ENCODE measurements at places on chromosomes 3 and 15. TPM values are rescaled to one million over a fixed set of nuclear protein-coding genes. Genes with fewer than 3 reads are reported as not detected.

DNA sequence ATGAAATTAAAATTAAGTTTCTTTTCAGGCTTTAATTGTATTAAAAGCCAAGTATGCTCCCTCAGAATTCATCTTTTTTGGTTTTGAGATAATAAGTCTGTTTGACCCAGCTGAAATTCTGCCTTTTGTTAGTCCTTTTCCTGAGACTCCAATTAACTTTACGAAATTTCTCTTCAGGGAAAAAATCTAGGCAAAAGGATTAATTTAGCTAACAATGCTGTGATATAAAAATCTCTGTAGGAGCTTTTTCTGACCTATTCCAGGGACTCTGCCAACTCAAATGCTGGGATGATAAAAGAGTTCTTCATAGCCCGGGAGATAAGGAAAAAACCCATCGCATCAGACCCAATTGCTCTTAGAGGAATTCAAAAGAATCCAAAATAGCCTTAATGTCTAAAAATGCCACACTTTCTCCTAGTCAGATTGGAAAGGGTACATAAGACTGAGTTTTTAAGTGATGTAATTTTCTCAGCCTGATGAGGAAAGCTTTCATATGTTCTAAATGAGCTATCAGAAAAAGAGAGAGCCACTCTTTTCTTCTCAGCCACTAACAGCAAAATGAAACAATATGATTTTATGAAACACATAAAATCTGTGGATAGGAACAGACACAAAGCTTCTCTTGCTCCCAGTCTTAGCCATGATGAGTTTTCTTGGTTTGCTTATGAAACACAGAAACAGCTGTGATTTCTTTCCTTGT is 405.1 kb downstream of the ROBO1 start:
- H3K27ac ChIP-seq, result no peak overlapping the region
- peaks cover 12% of the 10 kb centered on the region for H3K27me3 ChIP-seq
- no peaks in the 10 kb centered on the region for H3K4me1 ChIP-seq
- H3K36me3 ChIP-seq, result no peaks in the 10 kb centered on the region
- DNase-seq, result no peak

GRCh38 chr3:44021651-44022594 is 219.8 kb upstream of the TOPAZ1 start:
- H3K4me1 ChIP-seq, result no peaks in the 10 kb centered on the region
- peaks cover 28% of the 10 kb centered on the region for H3K27me3 ChIP-seq
- DNase-seq, result no peak
- no peak overlapping the region for H3K27ac ChIP-seq
- no peaks in the 10 kb centered on the region for H3K36me3 ChIP-seq

- H3K4me1 ChIP-seq, result no peaks in the 10 kb centered on the region
- no peak overlapping the region for H3K4me3 ChIP-seq
- no peaks in the 10 kb centered on the region for H3K36me3 ChIP-seq
- H3K27ac ChIP-seq, result no peak overlapping the region
- no peak for DNase-seq
- H3K27me3 ChIP-seq, result no peaks in the 10 kb centered on the region
Measured at GRCh38 chr3:144229953-144230352, 258.3 kb downstream of the DIPK2A start.

Gene LRRN1
- 0.32 TPM for total RNA-seq

DNA sequence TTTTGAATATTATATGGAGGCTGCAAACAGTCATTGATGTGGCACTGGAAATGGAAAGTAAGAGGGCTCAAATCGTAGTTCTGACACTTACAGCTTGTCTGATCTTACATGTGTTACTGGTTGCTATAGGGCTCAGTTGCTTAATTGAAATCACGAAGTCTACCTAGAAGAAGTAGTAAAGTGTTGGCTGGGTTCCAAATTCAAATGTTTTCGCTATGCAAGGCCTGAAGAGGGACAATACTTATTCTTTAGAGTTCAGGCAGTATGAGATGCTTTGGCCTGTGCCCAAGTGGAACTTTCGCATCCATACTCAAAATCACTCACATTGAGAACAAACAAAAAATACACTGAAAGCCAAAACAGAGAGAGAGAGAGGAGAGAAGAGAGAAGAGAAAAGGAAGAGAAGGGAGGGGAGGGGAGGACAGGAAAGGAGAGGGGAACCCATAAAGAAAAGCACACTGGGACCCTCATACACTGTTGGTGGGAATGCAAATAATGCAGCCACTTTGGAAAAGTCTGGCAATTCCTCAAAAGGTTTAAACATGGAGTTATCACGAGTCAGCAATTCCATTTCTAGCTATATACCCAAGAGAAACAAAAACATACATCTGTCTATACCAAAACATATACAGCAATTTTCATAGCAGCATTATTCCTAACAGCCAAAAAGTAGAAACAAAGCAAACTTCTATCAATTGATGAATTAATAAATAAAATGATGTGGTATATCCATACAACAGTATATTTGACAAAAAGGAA is 2.9 kb upstream of the FXR1 start:
- H3K27ac ChIP-seq, result no peak overlapping the region
- no peak overlapping the region for H3K4me3 ChIP-seq
- peaks cover 4% of the 10 kb centered on the region for H3K4me1 ChIP-seq
- DNase-seq, result no peak
- H3K36me3 ChIP-seq, result no peaks in the 10 kb centered on the region

Gene TRPM1
- total RNA-seq, result not detected

GRCh38 chr3:176971613-176972174 is 225.6 kb downstream of the TBL1XR1 start:
- no peak overlapping the region for H3K4me3 ChIP-seq
- H3K27ac ChIP-seq, result no peak overlapping the region
- H3K36me3 ChIP-seq, result no peaks in the 10 kb centered on the region
- no peak for DNase-seq

DNA sequence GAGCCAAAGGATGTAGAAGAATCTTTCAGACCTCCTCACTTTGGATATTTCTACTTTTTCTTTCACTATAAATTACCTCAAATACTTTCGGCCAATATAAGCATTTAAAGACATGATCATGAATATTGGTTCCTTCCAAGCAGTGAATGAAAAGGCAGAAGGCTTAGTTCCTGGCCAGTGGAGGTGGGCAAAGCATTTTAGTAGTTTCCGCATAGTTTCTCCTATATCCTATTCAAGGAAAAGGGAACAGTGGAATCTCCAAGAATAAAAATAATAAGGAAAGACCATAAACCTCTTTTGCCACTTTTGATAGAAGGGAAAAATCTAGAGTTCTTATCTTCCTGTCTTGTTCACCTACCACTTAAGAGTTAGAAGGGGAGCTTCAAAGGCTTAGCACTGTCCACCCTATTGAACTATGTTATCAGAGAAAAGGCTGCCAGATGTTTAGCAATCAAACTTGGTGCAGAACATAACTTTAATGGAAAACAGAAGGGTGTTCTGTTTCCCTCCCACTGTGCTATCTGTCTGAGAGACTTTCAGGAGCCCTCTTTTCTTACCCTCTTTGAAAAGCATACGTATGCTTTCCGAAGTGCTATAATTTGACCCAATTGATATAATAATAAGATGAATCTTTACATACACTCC is 155.6 kb upstream of the DPH6 start:
- no peaks in the 10 kb centered on the region for H3K4me1 ChIP-seq
- no peak overlapping the region for H3K4me3 ChIP-seq
- H3K27me3 ChIP-seq, result no peaks in the 10 kb centered on the region
- no peak for DNase-seq
- H3K27ac ChIP-seq, result no peak overlapping the region

Gene LEKR1
- total RNA-seq, result 1.6 TPM

DNA sequence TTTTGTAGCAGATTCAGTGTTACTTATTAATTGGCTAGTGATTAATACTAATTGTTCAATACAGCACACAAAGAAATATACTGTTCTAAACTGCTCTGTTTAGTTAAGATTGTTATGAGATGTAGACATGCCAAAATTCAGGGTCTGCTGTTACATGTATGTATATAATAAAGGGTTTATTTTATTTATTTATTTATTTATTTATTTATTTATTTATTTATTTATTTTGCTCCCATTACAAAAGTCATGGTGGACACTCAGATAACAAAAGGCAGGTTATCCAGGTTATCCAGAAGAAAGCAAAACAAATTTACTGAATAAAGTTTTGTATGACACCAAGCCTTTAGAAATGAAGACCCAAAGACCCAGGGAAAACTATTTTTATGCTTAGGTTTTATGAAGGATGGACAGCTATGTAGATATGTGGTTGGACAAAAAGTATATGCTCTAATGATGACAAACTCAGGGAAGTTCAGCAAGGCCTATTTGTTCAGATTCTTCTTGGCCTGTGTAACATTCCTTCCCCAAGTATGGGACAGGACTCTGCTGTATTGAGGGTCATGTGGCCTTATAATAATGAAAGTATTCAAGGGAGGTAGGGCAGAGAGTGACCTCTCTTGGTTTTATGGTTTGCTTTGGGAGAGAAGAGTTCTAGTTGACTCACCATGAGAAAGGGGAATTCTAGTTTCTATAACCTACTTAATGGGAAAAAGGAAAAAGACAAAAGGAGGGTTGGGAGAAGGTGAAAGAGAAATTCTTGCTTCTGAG is 1056.8 kb downstream of the ROBO2 start:
- H3K27me3 ChIP-seq, result no peaks in the 10 kb centered on the region
- DNase-seq, result no peak
- H3K27ac ChIP-seq, result no peak overlapping the region
- H3K36me3 ChIP-seq, result no peaks in the 10 kb centered on the region
- H3K4me1 ChIP-seq, result no peaks in the 10 kb centered on the region
- H3K4me3 ChIP-seq, result no peak overlapping the region

- H3K36me3 ChIP-seq, result no peaks in the 10 kb centered on the region
- H3K27me3 ChIP-seq, result no peaks in the 10 kb centered on the region
- H3K4me1 ChIP-seq, result no peaks in the 10 kb centered on the region
- DNase-seq, result no peak
- no peak overlapping the region for H3K27ac ChIP-seq
- H3K4me3 ChIP-seq, result no peak overlapping the region
Measured at GRCh38 chr3:34202975-34203374, 404.5 kb downstream of the PDCD6IP start.

Gene MOBP
- not detected for total RNA-seq

Gene C3orf22
- total RNA-seq, result not detected

GRCh38 chr3:144429719-144430121 is 458.1 kb downstream of the DIPK2A start:
- no peaks in the 10 kb centered on the region for H3K4me1 ChIP-seq
- DNase-seq, result no peak
- no peaks in the 10 kb centered on the region for H3K27me3 ChIP-seq
- H3K27ac ChIP-seq, result no peak overlapping the region
- peaks cover 4% of the 10 kb centered on the region for H3K36me3 ChIP-seq

DNA sequence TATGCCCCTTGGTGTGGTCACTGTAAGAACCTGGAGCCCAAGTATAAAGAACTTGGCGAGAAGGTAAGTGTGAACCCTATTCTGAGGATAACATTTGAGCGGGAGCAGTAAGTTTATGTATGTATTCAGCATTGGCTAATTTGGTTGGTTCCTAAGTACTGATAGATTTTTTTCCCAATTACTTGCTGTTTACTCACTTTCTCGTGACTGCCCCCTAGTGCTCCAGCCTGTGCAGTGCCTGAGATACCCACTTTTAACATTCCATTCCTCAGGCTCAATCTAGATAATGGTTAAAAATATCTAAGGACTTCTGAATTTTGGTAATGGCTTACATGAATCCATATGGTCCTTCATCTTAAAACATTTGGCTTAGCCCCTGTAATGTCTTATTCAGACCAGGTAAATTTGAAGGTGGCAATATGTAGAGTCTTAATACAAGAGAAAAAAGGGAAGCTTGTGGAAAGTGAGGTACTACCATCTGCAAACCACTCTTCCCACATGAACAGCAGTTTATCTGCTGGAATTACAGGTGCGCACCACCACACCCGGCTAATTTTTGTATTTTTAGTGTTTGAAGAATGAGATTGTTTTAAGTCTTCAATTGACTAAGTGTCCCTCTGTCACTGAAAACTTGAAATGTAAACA is 7.1 kb downstream of the ELL3 start:
- H3K36me3 ChIP-seq, result no peaks in the 10 kb centered on the region
- no peaks in the 10 kb centered on the region for H3K4me1 ChIP-seq
- DNase-seq, result no peak
- H3K4me3 ChIP-seq, result no peak overlapping the region
- H3K27ac ChIP-seq, result no peak overlapping the region

DNA sequence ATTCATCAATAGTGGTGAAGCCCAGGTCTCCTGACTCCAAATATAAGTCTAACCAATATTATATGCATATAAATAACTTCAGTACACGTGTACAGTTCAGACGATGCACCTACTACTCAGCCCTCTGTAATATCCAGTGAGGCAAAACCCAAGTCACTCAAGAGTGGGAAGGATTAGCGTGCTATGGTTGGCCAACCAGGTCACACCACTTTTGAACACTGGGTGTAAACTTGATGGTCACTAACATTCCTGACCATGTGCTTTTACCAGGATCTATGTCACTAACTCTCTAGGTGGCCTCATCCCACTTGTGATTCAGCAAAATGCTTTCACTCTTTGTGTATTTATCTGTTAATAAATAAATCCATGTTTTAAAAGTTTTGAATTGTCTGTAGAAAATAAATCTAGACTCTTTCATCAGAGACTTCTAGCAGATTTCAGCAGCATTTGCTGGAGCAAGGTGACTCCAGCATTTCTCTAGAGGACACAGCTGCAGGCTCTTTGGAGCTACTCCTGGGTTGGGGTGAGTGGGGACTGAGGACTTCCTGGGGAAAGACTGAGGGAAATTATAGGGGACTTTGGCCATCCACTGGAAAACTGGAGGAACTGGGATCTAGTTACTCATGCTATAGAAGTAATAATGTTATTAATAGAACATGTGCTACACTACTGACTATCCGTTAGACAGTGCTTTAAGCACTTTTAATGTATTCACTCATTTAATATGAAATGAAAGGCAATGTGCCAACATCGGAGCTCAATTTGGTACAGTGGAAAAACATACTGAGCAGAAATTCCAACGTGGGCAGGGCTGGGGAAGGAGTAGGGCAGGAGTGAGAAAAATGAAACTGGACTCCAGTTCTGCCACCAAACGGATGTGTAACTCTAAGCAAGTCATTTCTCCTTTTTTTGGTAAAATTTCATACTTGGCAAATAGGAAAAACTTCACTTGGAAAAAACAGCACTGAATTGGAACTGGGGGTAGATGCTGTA is 97.9 kb downstream of the RORA start:
- no peaks in the 10 kb centered on the region for H3K4me1 ChIP-seq
- no peak overlapping the region for H3K4me3 ChIP-seq
- no peaks in the 10 kb centered on the region for H3K27me3 ChIP-seq
- no peak overlapping the region for H3K27ac ChIP-seq

DNA sequence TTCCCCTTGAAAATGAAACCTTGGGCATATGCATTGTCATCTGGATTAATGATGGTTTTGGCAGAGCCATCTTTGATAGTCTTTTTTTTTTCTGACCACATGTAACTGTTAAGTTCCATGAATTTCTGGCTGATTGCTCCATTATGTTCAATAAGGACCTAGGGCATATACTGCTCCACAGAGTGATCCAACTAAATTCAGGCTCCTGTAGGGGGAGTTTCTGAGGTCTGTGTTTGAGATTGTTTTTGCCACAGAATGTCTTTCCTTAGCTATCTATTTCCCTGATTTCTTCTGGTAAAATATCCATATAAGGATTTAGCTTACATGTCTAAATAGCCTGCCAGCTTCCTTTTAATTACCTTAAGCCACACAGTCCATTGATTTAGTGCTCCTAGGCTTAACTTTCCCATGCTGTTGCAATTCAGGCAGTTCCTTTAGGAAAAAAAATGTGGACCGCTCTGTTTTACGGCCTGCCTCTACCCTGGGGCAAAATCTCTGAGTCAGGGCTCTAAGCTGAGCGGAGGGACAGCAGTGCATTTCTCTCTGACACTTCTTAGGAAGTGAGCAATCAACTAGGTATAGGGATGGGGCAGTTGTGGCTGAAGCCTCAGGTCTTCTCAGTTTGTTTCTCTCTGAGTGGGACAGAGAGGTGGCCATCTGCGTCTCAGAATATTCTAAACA is 796.2 kb downstream of the NR2F2 start:
- H3K27me3 ChIP-seq, result no peaks in the 10 kb centered on the region
- H3K4me1 ChIP-seq, result no peaks in the 10 kb centered on the region
- H3K36me3 ChIP-seq, result no peaks in the 10 kb centered on the region
- H3K4me3 ChIP-seq, result no peak overlapping the region
- H3K27ac ChIP-seq, result no peak overlapping the region
